ENCODE measurements at places on chromosomes 1 and 21. TPM values are rescaled to one million over a fixed set of nuclear protein-coding genes. Genes with fewer than 3 reads are reported as not detected.

The CHIA gene
- total RNA-seq: not detected

The GJB3 gene
- not detected for total RNA-seq

DNA sequence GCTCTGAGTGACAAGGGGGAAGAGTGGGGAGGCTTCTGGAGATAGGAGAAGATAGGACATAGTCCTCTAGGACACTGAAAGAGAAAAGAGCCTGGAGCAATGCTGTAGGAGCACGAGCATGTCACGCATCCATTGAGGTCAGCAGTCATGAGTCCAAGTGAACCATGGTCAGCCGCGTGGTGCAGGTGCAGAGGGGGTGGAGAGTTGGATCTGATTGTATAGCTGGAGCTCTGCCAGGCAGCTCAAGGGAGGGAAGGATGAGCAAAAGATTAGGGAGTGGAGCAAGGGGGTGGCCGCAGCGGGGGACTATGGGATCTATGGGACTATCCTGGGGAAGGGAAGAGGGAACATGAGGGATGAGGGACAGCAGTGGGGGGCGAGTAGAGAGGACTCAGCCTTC is 14.0 kb downstream of the PADI1 start:
- H3K36me3 ChIP-seq: no peaks in the 10 kb centered on the region
- no peak overlapping the region for H3K4me3 ChIP-seq
- H3K27me3 ChIP-seq: peaks cover 24% of the 10 kb centered on the region
- no peak for DNase-seq

DNA sequence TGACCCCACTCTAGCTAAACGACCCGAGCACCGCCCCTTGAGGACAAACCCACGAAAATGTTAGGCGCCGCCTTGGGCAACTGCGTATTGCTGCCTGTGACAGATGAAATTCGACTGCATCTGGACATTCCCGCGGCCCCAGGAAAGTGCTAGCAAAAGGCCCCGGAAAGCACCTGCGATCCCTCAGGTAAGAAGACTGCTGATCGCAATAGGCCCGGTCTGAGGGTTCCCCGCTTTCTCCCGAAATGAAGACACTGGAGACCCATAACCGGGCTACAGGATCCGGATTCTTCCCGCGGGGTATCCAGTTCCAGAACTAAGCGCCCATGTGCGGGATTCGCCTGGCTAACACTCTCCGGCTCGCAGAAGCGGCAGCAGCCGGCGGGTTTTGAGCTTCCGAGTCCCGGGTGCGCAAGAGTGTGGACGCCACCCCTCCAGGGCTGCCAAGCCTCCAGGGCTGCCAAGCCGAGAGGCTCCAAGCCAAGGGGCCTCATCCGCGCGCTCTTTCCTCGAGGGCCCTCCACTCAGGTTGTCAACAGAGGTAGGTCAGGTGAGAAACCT is 157.9 kb upstream of the NBPF11 start:
- H3K36me3 ChIP-seq: no peaks in the 10 kb centered on the region
- H3K4me3 ChIP-seq: no peak overlapping the region
- H3K27me3 ChIP-seq: peaks cover 53% of the 10 kb centered on the region
- no peak overlapping the region for H3K27ac ChIP-seq
- DNase-seq: no peak
- no peaks in the 10 kb centered on the region for H3K4me1 ChIP-seq

The ZNF362 gene
- total RNA-seq: 6.4 TPM

- no peaks in the 10 kb centered on the region for H3K36me3 ChIP-seq
- H3K4me1 ChIP-seq: no peaks in the 10 kb centered on the region
- H3K27me3 ChIP-seq: no peaks in the 10 kb centered on the region
- no peak overlapping the region for H3K27ac ChIP-seq
Observed at GRCh38 chr1:177809819-177810218, 160.0 kb downstream of the SEC16B start.

The SAMD13 gene
- 3.1 TPM for total RNA-seq

The PPIAL4G gene
- not detected for total RNA-seq

The PLA2G5 gene
- total RNA-seq: not detected

The DYRK3 gene
- 0.85 TPM for total RNA-seq

DNA sequence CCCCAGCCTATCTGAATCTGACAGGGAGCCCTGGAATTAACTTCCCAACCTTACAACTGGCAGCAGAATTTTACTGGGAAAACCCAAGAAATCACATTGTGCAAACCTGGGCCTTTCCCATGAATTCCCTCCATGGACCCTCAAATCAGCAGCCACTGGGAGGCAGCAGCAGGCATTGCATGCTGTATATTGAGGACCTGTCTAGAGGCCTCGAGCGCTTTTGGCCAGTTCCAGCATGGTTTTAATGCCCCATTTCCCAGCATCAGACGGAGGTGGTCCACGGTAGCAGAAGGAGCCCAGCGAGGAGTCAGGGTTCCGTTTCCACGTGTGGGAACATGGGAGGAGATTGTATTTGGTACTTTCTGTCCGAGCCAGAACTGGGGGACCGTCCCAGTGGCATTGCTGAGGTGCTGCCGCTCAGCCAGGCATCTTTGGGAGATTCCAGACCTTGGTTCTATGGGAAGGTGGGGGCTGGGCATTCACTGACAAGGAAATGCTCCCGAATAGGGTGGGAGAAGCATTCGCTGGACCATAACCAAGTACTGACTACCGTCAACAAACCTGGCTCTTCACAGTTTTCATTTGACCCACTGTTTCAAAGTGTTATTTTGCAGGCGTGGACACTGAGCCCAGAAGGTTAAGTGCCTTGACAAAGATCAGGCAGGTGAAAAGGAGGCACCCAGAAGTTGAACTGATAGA is 15.9 kb downstream of the BMP8A start:
- H3K27me3 ChIP-seq: no peaks in the 10 kb centered on the region
- H3K4me3 ChIP-seq: no peak overlapping the region
- no peak overlapping the region for H3K27ac ChIP-seq

- H3K27ac ChIP-seq: no peak overlapping the region
- no peak overlapping the region for H3K4me3 ChIP-seq
- no peaks in the 10 kb centered on the region for H3K4me1 ChIP-seq
- no peaks in the 10 kb centered on the region for H3K27me3 ChIP-seq
- no peak for DNase-seq
- no peaks in the 10 kb centered on the region for H3K36me3 ChIP-seq
Observed at GRCh38 chr1:101683561-101683960, 313.2 kb downstream of the OLFM3 start.

DNA sequence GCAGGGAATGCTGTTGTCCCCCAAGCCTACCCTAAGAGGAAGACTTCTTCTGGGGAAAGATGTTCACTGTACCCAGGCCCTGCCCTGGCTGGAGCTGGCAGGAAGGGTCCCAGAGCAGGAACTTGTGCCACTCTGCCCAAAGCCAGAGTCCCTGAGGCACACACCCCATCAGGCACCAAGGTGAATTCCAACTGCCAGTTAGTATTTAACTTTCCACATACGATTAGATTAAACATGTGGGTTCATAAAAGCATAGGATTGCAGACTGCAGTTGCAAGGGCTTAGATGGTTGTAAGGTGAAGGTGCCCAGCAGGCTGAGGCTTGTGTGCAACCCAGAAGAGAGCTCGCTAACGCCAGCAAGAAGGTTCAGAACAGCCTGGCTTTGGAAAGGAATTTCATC is at the start of gene KCNE2:
KCNE2 (plus strand) TSS at position 274 of the 400 bp plus-strand sequence. CDS start 6,473 bp downstream, outside the sequence.
- no peak within 1 kb of the TSS for H3K4me3 ChIP-seq
- H3K27ac ChIP-seq: no peak within 1 kb of the TSS
- no peaks in the 10 kb centered on the region for H3K27me3 ChIP-seq
- H3K4me1 ChIP-seq: no peaks in the 10 kb centered on the region

GRCh38 chr1:68103011-68103545 is 52.7 kb upstream of the DIRAS3 start:
- no peaks in the 10 kb centered on the region for H3K4me1 ChIP-seq
- H3K36me3 ChIP-seq: no peaks in the 10 kb centered on the region
- DNase-seq: no peak
- no peak overlapping the region for H3K27ac ChIP-seq

- no peak overlapping the region for H3K27ac ChIP-seq
- no peak overlapping the region for H3K4me3 ChIP-seq
- H3K4me1 ChIP-seq: no peaks in the 10 kb centered on the region
Observed at GRCh38 chr1:14108356-14109275, 408.6 kb downstream of the PRDM2 start.

DNA sequence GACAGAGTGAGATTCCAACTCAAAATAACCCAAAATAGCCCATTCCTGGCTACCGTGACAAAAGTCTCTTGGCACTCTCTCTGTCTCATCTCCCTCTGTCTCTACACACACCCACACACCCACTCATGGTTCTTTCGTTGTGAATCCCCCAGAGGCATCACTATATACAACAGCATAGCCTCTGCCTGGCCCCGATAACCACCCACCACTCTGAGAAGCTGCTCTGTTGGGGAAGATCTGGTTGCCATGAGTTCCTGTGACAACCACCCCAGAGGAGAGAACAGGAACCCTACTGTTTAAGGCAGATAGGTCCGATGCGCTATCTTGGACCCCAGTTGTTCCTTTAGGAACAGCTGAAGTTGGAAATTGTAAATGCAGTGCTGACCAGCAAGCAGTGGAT is 70.4 kb upstream of the LYST start:
- no peaks in the 10 kb centered on the region for H3K27me3 ChIP-seq
- H3K4me3 ChIP-seq: no peak overlapping the region
- no peaks in the 10 kb centered on the region for H3K4me1 ChIP-seq
- no peak for DNase-seq

GRCh38 chr1:189764391-189765320 is 713.0 kb downstream of the BRINP3 start:
- H3K4me1 ChIP-seq: no peaks in the 10 kb centered on the region
- H3K4me3 ChIP-seq: no peak overlapping the region
- H3K36me3 ChIP-seq: no peaks in the 10 kb centered on the region
- H3K27me3 ChIP-seq: no peaks in the 10 kb centered on the region

DNA sequence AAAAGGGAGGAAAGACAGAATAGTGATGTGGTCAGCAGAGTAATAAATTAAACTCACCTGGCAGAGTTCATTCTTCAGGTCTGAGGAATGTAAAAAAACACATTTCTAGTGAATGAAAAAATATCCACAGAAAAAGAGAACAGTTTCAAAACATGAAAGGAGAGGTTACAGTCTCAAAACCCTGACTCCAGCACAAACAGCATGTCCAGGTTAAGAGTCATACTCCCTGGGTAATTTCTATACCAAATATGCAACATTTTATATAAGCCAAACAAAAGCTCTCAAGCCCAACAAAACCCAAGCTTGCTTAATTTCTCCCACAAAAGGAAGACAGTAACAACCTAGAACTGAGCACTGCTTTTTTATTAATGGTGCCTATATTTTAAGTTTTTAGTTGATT is 173.0 kb downstream of the NTMT2 start:
- no peak overlapping the region for H3K27ac ChIP-seq
- no peaks in the 10 kb centered on the region for H3K27me3 ChIP-seq
- no peak for DNase-seq
- H3K36me3 ChIP-seq: no peaks in the 10 kb centered on the region

DNA sequence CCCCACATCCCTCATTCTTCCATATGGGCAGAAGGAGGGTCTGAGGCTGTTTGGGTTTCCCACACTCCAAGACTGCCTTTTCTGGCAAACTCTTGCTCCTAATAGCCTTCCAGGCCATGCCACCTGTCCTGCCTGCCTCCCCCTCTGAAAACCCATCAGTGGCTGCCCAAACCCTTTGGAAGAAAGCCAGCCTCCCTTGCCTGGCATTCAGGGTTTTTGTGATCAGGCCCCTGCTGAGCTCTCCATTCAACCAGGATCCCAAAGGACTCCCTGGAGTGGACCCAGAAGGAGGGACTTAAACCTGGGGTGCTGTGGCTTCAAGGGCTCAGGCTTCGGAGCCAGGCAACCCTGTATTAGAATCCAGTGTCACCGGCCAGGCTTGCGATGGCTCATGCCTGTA is 4.2 kb upstream of the GUCA2A start:
- H3K27ac ChIP-seq: no peak overlapping the region
- no peaks in the 10 kb centered on the region for H3K36me3 ChIP-seq
- no peak overlapping the region for H3K4me3 ChIP-seq

The SPRR2A gene
- not detected for total RNA-seq

DNA sequence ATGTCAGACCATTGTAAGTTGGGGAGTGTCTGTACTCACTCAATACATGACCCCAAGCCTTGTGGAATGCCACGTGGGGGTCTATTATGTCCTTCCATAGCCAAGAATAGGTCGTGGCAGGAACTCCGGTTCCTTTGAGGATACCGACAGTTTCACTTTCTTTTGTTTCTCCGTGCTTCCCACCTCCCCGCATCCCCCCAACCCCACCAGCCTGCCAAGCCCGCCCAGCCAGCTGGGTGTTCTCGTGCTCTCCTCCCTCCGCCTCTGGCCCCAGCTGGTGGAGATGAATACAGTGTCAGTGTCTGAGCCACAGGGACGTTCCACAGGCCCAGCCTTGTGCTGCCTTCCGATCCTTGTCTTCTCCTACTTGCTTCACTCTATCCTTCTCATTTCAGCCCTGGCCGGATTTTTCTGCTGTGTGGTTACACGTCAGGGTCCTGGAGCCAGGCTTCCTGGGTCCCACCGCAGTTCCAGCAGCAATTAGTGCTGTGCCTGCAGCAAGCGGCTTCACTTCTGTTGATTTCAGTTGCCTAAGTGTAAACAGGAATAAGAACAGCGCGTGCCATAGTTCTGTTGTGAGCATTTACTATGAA is 4.1 kb upstream of the AGTRAP start:
- H3K36me3 ChIP-seq: no peaks in the 10 kb centered on the region
- peak overlapping the region; percentile 80 for H3K27ac ChIP-seq
- no peaks in the 10 kb centered on the region for H3K27me3 ChIP-seq

DNA sequence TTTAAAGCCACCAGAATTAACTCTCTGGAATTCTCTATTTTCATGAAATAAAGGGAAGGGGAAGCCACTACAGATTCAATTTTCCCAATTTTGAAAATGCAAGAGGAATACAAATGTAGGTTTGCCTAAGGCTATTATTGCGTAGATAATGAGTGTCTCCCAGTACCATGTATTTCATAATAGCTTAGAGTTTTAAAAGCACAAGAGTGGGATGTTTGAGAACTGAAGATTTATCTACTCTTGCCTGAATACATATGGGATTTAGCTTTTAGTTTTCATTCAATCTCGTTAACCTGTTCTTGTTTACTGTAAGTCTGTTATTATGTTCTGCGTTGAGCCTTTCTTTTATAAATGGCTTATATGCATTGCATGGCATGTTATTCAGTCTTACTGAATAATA is 795.1 kb downstream of the BRINP3 start:
- no peak overlapping the region for H3K27ac ChIP-seq
- no peaks in the 10 kb centered on the region for H3K36me3 ChIP-seq
- H3K4me3 ChIP-seq: no peak overlapping the region
- no peaks in the 10 kb centered on the region for H3K27me3 ChIP-seq
- no peak for DNase-seq

The TFF2 gene
- total RNA-seq: not detected

The HHIPL2 gene
- not detected for total RNA-seq

The PROK1 gene
- total RNA-seq: 0.38 TPM

GRCh38 chr1:47211796-47212269 is 20.2 kb downstream of the TAL1 start:
- H3K4me1 ChIP-seq: no peaks in the 10 kb centered on the region
- no peaks in the 10 kb centered on the region for H3K27me3 ChIP-seq
- no peak overlapping the region for H3K4me3 ChIP-seq
- H3K27ac ChIP-seq: peak overlapping the region; percentile 41
- peak; percentile 34 for DNase-seq
